ENCODE measurements at places on chromosomes 1 and 21.

DNA sequence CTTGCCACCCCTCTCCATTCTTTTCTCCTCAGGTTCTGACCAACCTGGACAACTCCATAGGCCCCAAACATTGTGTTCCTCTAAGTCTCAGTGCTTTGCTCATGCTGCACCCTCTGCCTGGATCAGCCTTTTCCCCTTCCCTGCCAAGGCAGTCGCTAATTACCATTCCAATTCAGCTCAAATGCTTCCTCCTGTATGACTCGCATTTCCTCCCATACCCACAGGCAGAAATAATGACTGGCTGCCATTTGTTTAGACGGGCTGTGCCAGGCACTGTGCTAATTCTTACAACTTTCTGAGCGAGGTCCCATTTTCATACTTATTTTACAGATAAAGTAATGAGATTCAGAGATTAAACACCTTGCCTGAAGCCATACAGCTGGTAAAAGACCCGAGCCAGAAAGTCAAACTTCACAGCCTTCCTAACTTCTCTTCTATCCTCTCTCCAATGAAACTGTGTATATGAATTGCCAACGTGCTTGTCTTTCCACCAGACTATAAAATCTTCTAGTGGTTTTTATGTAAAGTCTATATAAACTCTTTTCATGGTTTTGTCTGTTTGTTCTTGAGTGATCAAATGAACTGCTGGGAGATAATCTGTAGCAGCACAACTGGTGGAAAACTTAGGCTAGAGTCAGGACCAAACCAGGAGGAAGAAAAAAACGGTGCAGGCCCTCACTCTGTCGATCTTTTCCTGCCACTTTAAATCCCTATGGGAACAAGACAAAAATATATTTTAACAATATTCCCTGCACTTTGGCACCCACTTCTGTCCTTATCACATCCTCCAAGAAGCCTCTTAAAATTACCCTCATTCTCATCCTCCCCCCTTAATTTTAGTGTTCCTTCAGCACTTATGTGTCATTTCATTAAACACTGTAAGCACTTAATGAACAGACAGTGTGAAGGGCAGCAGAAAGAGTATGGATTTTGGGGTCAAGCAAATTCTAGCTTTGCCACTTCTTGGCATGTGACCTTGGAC is 33.7 kb downstream of the RAB3B start:
- H3K4me1 ChIP-seq = no peaks in the 10 kb centered on the region
- no peak for DNase-seq
- H3K36me3 ChIP-seq = no peaks in the 10 kb centered on the region

- H3K27me3 ChIP-seq = no peaks in the 10 kb centered on the region
- peaks cover 29% of the 10 kb centered on the region for H3K4me1 ChIP-seq
- H3K4me3 ChIP-seq = no peak overlapping the region
- no peak overlapping the region for H3K27ac ChIP-seq
- DNase-seq = no peak
- H3K36me3 ChIP-seq = no peaks in the 10 kb centered on the region
Measured at GRCh38 chr1:230188826-230189225, 121.8 kb downstream of the GALNT2 start.

DNA sequence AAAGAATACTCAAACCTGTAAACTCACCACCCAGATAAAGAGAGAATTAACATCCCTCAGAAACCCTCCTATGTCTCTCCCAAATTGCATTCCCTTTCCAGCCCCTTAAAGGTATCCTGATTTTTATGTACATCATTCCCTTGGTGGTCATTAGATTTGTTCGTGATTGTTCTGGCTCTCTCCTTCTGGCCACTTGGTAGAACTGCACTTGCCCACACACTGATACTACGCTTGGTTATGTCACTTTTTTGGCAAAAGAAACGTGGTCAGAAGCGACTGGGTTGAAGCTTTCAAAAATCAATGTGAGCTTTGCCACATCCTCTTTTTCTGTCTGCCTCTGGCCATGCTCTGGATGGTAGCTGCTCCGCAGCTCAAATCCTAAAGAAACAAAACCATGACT is 76.3 kb downstream of the KRTAP19-8 start:
- H3K4me3 ChIP-seq = no peak overlapping the region
- H3K4me1 ChIP-seq = no peaks in the 10 kb centered on the region
- no peak overlapping the region for H3K27ac ChIP-seq
- DNase-seq = no peak

- no peak for DNase-seq
- peaks cover 31% of the 10 kb centered on the region for H3K4me1 ChIP-seq
- no peak overlapping the region for H3K4me3 ChIP-seq
- H3K36me3 ChIP-seq = no peaks in the 10 kb centered on the region
- H3K27ac ChIP-seq = no peak overlapping the region
- H3K27me3 ChIP-seq = no peaks in the 10 kb centered on the region
Measured at GRCh38 chr21:29235714-29236197, 63.0 kb upstream of the BACH1 start.

GRCh38 chr1:88529581-88529980 is 154.5 kb upstream of the PKN2 start:
- H3K36me3 ChIP-seq = no peaks in the 10 kb centered on the region
- H3K4me3 ChIP-seq = no peak overlapping the region
- H3K27ac ChIP-seq = no peak overlapping the region
- H3K27me3 ChIP-seq = no peaks in the 10 kb centered on the region
- DNase-seq = no peak
- H3K4me1 ChIP-seq = no peaks in the 10 kb centered on the region

- DNase-seq = no peak
- no peaks in the 10 kb centered on the region for H3K36me3 ChIP-seq
- no peak overlapping the region for H3K4me3 ChIP-seq
- no peaks in the 10 kb centered on the region for H3K27me3 ChIP-seq
Measured at GRCh38 chr1:81654147-81654546, 146.6 kb upstream of the ADGRL2 start.

- H3K27me3 ChIP-seq = no peaks in the 10 kb centered on the region
- no peak overlapping the region for H3K4me3 ChIP-seq
- no peak for DNase-seq
Measured at GRCh38 chr1:223500560-223501425, 107.6 kb downstream of the CCDC185 start.

GRCh38 chr1:155169541-155169940 is 3.6 kb downstream of the KRTCAP2 start:
- peaks cover 49% of the 10 kb centered on the region for H3K4me1 ChIP-seq
- H3K36me3 ChIP-seq = no peaks in the 10 kb centered on the region
- no peak overlapping the region for H3K4me3 ChIP-seq
- no peak overlapping the region for H3K27ac ChIP-seq
- no peaks in the 10 kb centered on the region for H3K27me3 ChIP-seq

GRCh38 chr1:61182049-61182448 is 99.7 kb downstream of the NFIA start:
- H3K27me3 ChIP-seq = no peaks in the 10 kb centered on the region
- peaks cover 45% of the 10 kb centered on the region for H3K4me1 ChIP-seq
- no peaks in the 10 kb centered on the region for H3K36me3 ChIP-seq
- H3K4me3 ChIP-seq = no peak overlapping the region
- H3K27ac ChIP-seq = no peak overlapping the region

GRCh38 chr1:184557423-184558347 is 170.9 kb downstream of the C1orf21 start:
- H3K4me1 ChIP-seq = peaks cover 51% of the 10 kb centered on the region
- peak overlapping the region; percentile 69 for H3K27ac ChIP-seq
- H3K36me3 ChIP-seq = no peaks in the 10 kb centered on the region
- H3K27me3 ChIP-seq = no peaks in the 10 kb centered on the region

- H3K4me3 ChIP-seq = no peak overlapping the region
- no peaks in the 10 kb centered on the region for H3K36me3 ChIP-seq
- DNase-seq = no peak
- H3K4me1 ChIP-seq = peaks cover 22% of the 10 kb centered on the region
Measured at GRCh38 chr1:115340879-115341278, 2.8 kb upstream of the NGF start.

DNA sequence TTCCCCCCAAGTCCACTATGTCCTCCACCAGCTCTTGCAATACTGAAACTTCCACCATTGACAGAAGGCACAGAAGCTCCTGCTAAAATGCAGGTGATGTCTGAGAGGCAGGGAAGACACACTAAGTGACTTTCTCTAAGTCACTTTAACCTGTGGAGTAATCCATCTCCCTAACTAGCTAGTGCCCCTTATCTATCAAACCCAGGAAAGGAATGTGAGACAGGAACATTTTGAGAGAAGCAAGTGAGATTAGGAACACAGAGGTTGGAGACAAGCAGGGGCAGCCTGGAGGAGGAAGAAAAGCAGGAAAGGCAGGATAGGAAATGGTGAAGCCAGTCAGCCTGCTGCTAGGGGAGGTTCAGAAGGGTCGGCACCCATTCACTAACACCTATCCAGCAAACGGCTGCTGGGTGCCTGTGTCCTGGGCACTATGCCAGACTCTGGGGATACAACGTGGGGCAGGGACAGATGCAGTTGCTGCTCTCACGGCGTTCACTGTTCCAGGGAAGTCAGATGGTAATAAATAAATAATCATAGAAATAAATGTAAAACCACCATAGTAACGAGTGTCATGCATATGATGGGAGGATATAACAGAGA is 7.0 kb downstream of the GPA33 start:
- no peaks in the 10 kb centered on the region for H3K4me1 ChIP-seq
- no peak overlapping the region for H3K4me3 ChIP-seq
- H3K27me3 ChIP-seq = no peaks in the 10 kb centered on the region
- no peak overlapping the region for H3K27ac ChIP-seq

- H3K36me3 ChIP-seq = no peaks in the 10 kb centered on the region
- no peaks in the 10 kb centered on the region for H3K4me1 ChIP-seq
- DNase-seq = no peak
- H3K27me3 ChIP-seq = no peaks in the 10 kb centered on the region
- no peak overlapping the region for H3K27ac ChIP-seq
Measured at GRCh38 chr1:169288011-169288414, 79.6 kb downstream of the NME7 start.

- no peaks in the 10 kb centered on the region for H3K27me3 ChIP-seq
- H3K36me3 ChIP-seq = no peaks in the 10 kb centered on the region
- H3K4me3 ChIP-seq = no peak overlapping the region
Measured at GRCh38 chr21:46027851-46028493, 46.4 kb downstream of the COL6A1 start.

DNA sequence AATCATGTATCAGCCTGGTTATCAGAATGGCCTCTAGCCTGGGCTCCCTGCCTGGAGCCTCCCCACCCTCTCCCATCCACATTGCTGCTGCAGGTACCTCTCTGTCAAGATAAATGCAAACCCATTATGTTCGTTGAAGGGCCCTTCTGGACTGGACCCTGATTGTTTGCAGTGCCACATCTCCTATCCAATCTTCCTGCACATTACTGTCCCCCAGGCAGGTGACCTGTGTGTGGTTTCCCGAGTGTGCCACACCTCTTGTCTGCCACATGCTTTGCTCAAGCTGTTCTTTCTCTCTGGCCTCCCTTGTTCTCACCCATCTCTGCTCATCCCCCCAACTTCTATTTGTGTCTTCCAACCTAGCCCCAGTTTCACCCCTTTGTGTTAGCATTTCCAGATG is 32.4 kb downstream of the IER5 start:
- H3K27ac ChIP-seq = no peak overlapping the region
- no peaks in the 10 kb centered on the region for H3K36me3 ChIP-seq
- H3K4me3 ChIP-seq = no peak overlapping the region

DNA sequence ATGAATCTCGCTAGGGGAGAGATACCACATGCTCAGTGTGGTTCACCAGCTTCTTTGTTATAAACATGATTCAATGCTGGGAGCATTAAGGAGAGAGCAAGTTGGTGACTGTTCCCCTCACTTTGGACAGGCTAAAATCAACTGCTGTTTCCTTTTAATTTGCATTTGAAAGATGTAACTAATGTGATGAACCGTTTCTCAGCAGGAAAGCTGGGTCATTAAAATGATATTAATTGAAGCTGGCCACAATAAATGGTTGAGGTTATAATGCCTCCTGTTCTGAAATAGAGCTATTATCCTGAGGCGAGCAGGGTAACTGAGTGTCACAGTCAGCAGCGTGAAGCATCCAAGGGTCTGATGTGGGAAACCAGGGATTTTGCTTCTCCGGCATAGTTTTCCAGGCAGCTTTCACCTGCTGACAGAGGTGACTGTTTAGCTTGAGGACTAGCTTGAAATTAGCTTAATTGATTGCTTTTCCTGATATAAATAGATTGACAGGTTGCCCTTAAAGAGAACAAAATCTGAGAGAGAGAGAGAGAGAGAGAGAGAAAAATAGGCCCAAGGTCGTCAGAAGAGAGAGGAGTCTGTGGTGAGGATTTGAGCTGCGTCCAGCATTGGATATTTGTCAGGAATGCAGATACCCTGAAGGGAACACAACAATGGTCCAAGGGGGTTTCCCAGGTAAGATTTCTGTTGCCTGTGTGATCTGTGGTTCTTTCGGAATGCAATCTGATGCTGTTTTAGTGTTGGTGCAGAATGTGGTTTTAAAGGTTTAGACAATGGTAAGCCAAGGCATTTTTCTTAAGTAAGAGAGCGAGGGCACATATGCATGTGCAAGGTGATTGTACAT is 209.7 kb downstream of the PATJ start:
- H3K27ac ChIP-seq = no peak overlapping the region
- no peak for DNase-seq
- H3K4me1 ChIP-seq = no peaks in the 10 kb centered on the region
- H3K36me3 ChIP-seq = no peaks in the 10 kb centered on the region
- no peaks in the 10 kb centered on the region for H3K27me3 ChIP-seq
- H3K4me3 ChIP-seq = no peak overlapping the region

- no peaks in the 10 kb centered on the region for H3K36me3 ChIP-seq
- no peak for DNase-seq
Measured at GRCh38 chr1:229897501-229897900, 169.5 kb upstream of the GALNT2 start.

DNA sequence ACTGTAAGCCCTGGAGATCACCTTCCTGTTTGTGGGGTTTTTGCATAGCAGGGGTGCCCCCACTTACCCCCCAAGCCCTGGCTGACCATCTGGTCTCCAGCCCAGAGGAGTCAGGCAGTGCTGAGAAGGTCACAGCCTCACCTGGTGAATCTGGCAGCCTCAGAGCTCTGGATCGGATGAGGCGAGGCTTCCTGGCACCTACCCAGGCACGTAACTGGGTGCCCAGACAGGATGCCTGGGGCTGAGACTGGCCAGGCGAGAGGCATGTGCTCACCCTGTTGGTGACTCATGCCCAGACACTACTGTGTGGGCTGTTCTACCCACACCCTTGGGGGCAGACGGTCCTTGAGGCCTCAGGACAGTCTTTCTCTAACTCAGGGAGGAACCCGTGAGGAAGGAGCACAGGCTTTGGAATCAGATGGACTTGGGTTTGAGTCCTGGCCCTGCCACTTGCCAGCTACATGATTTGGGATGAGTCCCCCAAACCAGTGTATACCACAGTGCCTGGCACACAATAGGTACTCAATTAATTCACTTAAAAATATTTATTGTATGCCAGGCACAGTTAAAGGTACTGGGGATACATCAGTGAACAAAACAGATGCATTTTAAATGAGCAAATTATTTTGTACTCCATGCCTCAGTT is 15.1 kb upstream of the PADI3 start:
- no peaks in the 10 kb centered on the region for H3K36me3 ChIP-seq
- H3K27me3 ChIP-seq = no peaks in the 10 kb centered on the region

Data from vagina (tissue), 2 donors.